Bronchial smooth muscle cell (primary cell): ENCODE measurements at places on chromosomes 6 and 20. TPM values are rescaled to one million over a fixed set of nuclear protein-coding genes. Genes with fewer than 3 reads are reported as not detected.

The DTD1 gene
- total RNA-seq, result 64.4 and 80.4 TPM in 2 replicates

The KCNK16 gene
- not detected in 2 replicates for total RNA-seq

The IP6K3 gene
- not detected in 2 replicates for total RNA-seq

The ASIP gene
- not detected in 2 replicates for total RNA-seq

The GRIK2 gene
- total RNA-seq, result 0.79 TPM in 1 of 2 replicates, not detected in the other

The NKX2-4 gene
- not detected in 2 replicates for total RNA-seq

The BCL2L1 gene
- 38.6 and 39.2 TPM in 2 replicates for total RNA-seq

The PXDC1 gene
- 22.2 and 24.9 TPM in 2 replicates for total RNA-seq

The MYO6 gene
- total RNA-seq, result 10.8 and 15.1 TPM in 2 replicates

The GPSM3 gene
- 0.17 and 0.95 TPM in 2 replicates for total RNA-seq

The RHAG gene
- under 0.01 TPM in 1 of 2 replicates, not detected in the other for total RNA-seq

The ERGIC3 gene
- total RNA-seq, result 407 and 670 TPM in 2 replicates

The EXOC2 gene
- 26.5 and 27.8 TPM in 2 replicates for total RNA-seq

The GLYATL3 gene
- not detected in 2 replicates for total RNA-seq

The FHL5 gene
- total RNA-seq, result not detected in 2 replicates

The CALHM4 gene
- total RNA-seq, result not detected in 2 replicates

The CCN6 gene
- total RNA-seq, result not detected in 2 replicates

The MATN4 gene
- 0.17 TPM in 1 of 2 replicates, not detected in the other for total RNA-seq

The MYH7B gene
- total RNA-seq, result 0.16 and 0.26 TPM in 2 replicates

The HMGCLL1 gene
- 0.47 TPM in 1 of 2 replicates, not detected in the other for total RNA-seq

The CFB gene
- total RNA-seq, result 33.7 and 56.8 TPM in 2 replicates

The MEI4 gene
- not detected in 2 replicates for total RNA-seq

The COL20A1 gene
- total RNA-seq, result under 0.01 TPM in 1 of 2 replicates, not detected in the other

The PDYN gene
- total RNA-seq, result not detected in 2 replicates

The C6orf15 gene
- total RNA-seq, result not detected in 2 replicates

The EPB41L1 gene
- total RNA-seq, result 12.0 and 12.4 TPM in 2 replicates

The RNF144B gene
- total RNA-seq, result 0.79 and 1.0 TPM in 2 replicates

The PRL gene
- total RNA-seq, result not detected in 2 replicates

The TMEM200A gene
- total RNA-seq, result 26.3 and 31.3 TPM in 2 replicates
